Sigmoid colon (tissue), 7 donors: ENCODE measurements at places on chromosomes 1 and 21. TPM values are rescaled to one million over a fixed set of nuclear protein-coding genes. Genes with fewer than 3 reads are reported as not detected.
A peak's percentile ranks its signal among the peaks of the same experiment; 100 is the strongest.

- no peaks in the 10 kb centered on the region for H3K4me1 ChIP-seq
- no peaks in the 10 kb centered on the region for H3K27me3 ChIP-seq
- no peaks in the 10 kb centered on the region for H3K36me3 ChIP-seq
- H3K4me3 ChIP-seq: no peak overlapping the region
- no peak for DNase-seq
These were observed 15.1 kb upstream of the COP1 start for GRCh38 chr1:176222196-176222595.

TSTD1 gene
- total RNA-seq: 46.4 TPM

DNA sequence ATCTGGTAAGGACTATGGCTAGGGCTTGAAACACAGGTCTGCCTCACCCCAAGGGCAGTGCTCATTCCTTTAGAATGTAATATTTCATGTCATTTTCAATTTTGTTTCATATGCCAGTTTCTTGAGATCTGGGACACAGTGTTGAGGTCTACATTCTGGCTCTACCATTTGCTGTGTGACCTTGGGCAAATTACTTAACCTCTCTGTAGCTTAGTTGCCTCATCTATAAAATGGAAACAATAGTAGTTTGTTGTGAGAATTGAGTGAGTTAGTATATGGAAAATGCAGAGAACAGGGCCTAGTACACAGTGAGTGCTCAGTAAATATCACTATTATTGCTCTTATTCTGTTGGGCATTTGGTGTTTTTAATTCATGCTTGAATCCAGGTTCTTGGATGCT, 84.4 kb downstream of the WDR3 start:
- no peaks in the 10 kb centered on the region for H3K27me3 ChIP-seq
- no peak for DNase-seq
- H3K27ac ChIP-seq: no peak overlapping the region
- no peaks in the 10 kb centered on the region for H3K36me3 ChIP-seq

DNA sequence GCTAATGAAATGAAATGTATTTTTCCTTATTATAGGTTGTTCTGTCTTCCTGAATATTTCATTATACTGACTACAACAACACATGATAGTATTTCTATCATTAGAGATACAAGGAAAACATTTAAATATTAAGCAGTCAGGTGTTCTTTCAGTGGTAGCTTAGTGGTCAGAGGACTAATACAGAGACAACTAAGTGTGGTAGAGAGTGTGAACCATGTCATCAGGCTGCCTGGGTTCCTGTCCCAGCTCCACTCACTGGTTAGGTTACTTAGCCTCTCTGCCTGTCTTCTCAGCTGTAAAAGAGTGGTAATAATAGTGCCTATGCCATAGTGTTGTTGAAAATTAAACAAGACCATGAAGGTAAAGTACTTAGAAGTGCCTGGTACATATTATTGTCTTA, 3.9 kb downstream of the UAP1 start:
- no peaks in the 10 kb centered on the region for H3K4me1 ChIP-seq
- H3K27me3 ChIP-seq: no peaks in the 10 kb centered on the region
- no peak for DNase-seq
- no peak overlapping the region for H3K27ac ChIP-seq

PTPRU gene
- 21.9 TPM for total RNA-seq

ANXA9 gene
- total RNA-seq: not detected

PLPPR4 gene
- total RNA-seq: 0.49 TPM

OR6K3 gene
- total RNA-seq: not detected

MRPL24 gene
- total RNA-seq: 68.5 TPM

DNA sequence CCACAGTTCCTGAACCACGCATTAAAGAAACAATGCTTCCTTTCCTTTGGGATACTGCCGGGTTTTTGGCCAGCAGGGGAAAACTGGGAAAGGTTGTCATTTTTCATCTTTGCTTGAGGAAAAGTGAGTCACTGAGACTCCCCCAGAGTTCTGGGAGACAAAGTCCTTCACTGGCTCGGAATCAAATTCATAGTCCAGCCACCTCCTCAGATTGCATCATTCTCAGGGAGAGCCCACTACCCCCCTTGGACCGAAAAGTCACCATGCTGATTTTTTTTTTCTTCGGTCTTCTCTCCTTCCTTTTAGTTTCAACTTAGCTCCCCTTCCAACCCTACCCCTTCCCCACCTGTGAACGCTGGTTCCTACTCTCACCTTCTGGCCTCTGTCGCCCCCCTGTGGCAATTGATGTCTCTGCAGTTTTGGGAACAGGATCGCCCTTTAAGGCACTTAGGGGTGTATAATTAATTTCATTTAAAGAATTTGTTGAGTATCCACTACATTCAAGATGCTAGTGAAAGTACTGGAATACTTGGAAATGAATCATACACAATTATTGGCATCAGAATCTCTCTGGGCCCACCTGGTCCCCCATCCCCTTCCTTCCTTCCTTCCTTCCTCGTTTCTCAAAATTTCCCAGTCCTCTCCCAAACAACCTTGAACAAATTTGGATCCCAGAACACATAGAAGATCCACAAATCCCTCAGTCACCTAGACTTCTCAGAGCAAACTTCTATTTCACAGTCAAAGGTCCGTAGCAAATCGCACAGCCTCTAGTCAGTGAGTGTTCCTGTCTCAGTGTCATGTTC, 6.9 kb downstream of the ACKR1 start:
- no peak overlapping the region for H3K27ac ChIP-seq
- H3K36me3 ChIP-seq: no peaks in the 10 kb centered on the region
- DNase-seq: no peak
- H3K27me3 ChIP-seq: peaks cover 56% of the 10 kb centered on the region
- peaks cover 12% of the 10 kb centered on the region for H3K4me1 ChIP-seq

DNA sequence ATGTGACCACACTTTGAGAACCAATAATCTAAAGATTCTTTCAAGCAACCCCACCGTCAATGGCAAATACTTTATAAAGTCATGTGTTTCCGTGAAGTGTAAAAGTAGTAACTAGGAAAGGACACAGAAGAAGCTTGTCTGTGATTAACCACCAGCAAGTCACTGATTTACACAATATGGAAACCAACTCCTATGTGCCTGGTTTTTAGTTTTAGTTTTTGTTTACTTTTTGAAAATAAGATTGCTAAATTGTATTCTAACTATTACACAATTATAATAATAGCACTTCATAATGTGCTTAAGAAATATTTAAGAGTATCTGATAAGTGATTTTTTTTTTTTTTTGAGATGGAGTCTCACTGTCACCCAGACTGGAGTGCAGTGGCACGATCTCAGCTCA, 13.0 kb downstream of the FMO2 start:
- DNase-seq: no peak
- no peak overlapping the region for H3K27ac ChIP-seq
- H3K36me3 ChIP-seq: no peaks in the 10 kb centered on the region

DNA sequence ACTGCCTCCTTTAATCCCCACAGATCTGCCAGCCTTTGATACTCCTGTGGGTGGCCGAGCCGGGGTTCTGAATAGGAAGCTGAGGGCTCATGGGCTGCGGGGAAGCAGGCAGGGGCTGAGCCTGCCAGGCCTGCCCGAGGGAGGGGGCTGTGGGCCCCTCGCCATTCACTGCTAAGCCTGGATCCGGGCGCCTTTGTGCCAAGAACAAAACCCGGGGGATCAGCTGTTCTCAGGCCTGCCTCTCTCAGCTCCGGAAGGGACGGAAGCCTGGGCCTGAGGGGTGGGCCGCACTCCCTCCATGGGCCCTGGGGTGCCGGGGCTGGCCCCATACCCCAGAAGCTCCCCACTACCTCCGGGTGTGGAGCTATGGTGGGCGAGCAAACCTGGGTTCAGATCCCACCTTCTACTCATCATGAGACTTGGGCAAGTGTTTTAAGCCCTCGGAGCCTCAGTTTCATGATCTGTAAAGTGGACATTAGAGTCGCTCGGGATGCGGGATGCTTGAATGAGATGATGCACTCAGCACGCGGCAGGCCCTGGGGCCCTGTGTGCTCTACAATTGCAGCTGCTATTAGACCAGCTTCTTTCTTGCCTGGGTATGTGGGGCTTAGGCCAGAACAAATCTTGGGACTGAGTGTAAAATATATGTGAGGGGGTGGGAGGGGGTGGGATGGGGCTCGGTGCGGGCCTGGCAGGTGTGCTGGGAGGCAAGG, 19.2 kb upstream of the EPHA2 start:
- no peak for DNase-seq
- H3K27ac ChIP-seq: peak overlapping the region; percentile 88
- no peaks in the 10 kb centered on the region for H3K36me3 ChIP-seq

- H3K27ac ChIP-seq: no peak overlapping the region
- no peak overlapping the region for H3K4me3 ChIP-seq
- H3K4me1 ChIP-seq: no peaks in the 10 kb centered on the region
- DNase-seq: no peak
These were observed 127.1 kb downstream of the SLC30A10 start for GRCh38 chr1:219801156-219801820.

- no peaks in the 10 kb centered on the region for H3K36me3 ChIP-seq
- H3K4me1 ChIP-seq: no peaks in the 10 kb centered on the region
- no peaks in the 10 kb centered on the region for H3K27me3 ChIP-seq
- no peak overlapping the region for H3K4me3 ChIP-seq
- no peak for DNase-seq
These were observed 1.6 kb downstream of the ELF3 start for GRCh38 chr1:202011994-202012393.

- peak; percentile 4 for DNase-seq
- H3K27me3 ChIP-seq: no peaks in the 10 kb centered on the region
- no peaks in the 10 kb centered on the region for H3K4me1 ChIP-seq
- H3K36me3 ChIP-seq: no peaks in the 10 kb centered on the region
- no peak overlapping the region for H3K4me3 ChIP-seq
These were observed 54.0 kb upstream of the LRP8 start for GRCh38 chr1:53381790-53382401.

- no peaks in the 10 kb centered on the region for H3K4me1 ChIP-seq
- H3K27ac ChIP-seq: no peak overlapping the region
- peaks cover 81% of the 10 kb centered on the region for H3K36me3 ChIP-seq
These were observed 42.1 kb upstream of the LAX1 start for GRCh38 chr1:203722909-203723308.

ELAPOR1 gene
- total RNA-seq: 0.71 TPM

- no peak overlapping the region for H3K4me3 ChIP-seq
- no peaks in the 10 kb centered on the region for H3K4me1 ChIP-seq
- H3K36me3 ChIP-seq: no peaks in the 10 kb centered on the region
- DNase-seq: no peak
These were observed 169.8 kb upstream of the B3GALT2 start for GRCh38 chr1:193356249-193356648.

DNA sequence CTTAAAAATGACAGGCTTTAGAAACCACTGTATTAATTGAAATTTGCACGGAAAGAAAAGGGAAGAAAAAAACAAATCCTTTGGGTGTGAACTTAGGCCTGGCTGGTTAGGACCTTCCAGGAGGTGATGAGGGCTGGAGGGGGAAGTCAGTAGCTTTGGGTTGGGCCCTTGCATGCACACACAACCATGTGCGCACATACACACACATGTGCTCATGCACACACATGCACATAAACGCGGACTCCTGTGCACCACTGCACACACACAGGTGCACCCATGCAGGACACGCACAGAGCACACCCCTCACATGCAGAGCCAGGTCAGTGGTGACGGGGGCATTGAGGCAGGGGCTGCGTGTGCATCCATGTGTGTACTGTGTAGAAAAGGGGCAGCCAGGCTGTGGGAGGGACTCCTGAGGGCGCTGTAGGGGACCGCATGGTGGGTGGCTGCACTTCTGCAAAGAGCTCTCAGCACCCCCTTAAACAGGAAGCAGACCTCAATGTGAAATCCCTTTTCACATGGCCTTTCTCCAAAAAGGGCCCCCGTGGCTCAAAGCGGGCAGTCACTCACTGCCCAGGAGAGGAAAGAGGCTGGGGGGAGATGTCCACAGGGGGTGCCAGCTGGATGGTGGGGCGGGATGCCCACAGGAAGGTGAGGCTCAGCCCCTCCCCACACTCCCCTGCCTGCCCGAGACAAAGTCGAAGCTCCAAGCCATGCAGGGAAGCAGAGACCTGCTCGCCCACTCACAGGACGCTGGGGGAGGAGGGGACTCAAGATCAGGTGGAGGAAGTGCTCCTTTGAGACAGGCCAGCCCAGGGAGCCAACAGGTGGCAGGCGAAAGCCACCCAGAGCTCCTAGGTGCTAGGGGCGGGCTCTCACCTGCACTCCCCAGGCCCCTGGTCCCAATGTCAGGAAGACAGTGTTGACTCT, 95.2 kb downstream of the ITPKB start:
- peaks cover 20% of the 10 kb centered on the region for H3K36me3 ChIP-seq
- H3K4me1 ChIP-seq: no peaks in the 10 kb centered on the region
- DNase-seq: peak; percentile 64
- peak overlapping the region; percentile 79 for H3K27ac ChIP-seq

PARP1 gene
- total RNA-seq: 150 TPM

DNA sequence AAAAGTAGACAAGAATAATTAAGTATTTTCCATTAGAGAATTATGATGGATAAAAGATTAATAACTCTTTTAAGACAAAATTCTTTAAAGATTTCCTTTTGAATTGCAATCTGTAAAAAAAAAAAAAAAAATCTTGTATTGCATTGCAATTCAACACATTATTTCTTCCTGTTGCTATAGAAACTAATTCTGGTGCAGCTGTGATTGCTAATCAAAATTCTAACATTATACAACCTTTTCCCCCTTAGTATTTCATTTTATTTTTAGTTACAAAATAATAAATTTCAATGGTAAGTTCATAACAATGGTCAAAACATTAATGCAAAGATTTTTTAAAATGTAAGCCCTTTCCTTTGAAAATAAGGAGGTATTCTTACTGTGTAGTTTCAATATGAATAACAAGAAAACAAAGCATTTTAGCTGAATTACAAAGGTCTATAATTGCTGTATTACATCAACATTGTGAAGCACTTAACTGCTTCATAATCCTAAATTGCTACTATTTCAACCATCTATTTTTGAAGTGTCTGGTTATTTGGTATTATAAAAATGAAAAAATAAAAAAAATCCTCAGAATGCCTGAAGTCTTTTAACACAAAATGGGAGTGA, 135.0 kb downstream of the SYT14 start:
- no peaks in the 10 kb centered on the region for H3K4me1 ChIP-seq
- H3K27me3 ChIP-seq: no peaks in the 10 kb centered on the region
- no peak overlapping the region for H3K4me3 ChIP-seq
- DNase-seq: no peak
- H3K36me3 ChIP-seq: no peaks in the 10 kb centered on the region

DNA sequence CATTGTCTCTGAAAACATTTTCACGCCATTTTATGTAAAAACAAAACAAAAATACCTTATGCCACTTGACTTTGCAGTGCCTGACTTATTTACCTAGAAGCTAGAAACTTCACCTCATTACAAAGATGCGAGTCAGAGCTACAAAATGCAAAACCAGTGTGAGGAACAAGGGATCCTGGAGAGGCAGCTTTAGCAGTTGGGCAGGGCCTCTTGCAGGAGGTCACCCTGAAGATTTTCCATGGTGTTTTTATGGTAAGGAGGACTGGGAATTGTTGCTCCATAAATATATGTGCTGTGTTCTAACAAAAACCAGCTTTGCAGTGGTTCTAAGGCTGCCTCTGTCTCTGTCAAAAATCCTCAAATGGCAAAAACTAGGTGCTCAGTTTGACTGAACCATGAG, 36.4 kb upstream of the TARBP1 start:
- H3K4me1 ChIP-seq: no peaks in the 10 kb centered on the region
- no peak overlapping the region for H3K4me3 ChIP-seq
- H3K36me3 ChIP-seq: no peaks in the 10 kb centered on the region
- no peak for DNase-seq
- H3K27me3 ChIP-seq: no peaks in the 10 kb centered on the region

DDAH1 gene
- 26.3 TPM for total RNA-seq

OR2T11 gene
- not detected for total RNA-seq

GRCh38 chr1:121586369-121587229, 401.8 kb downstream of the SRGAP2C start:
- no peaks in the 10 kb centered on the region for H3K27me3 ChIP-seq
- DNase-seq: peak; percentile 48
- H3K4me3 ChIP-seq: no peak overlapping the region
- no peak overlapping the region for H3K27ac ChIP-seq
